Fibroblast of skin of left biceps (primary cell): ENCODE measurements at places on chromosomes 11 and 22.

DNA sequence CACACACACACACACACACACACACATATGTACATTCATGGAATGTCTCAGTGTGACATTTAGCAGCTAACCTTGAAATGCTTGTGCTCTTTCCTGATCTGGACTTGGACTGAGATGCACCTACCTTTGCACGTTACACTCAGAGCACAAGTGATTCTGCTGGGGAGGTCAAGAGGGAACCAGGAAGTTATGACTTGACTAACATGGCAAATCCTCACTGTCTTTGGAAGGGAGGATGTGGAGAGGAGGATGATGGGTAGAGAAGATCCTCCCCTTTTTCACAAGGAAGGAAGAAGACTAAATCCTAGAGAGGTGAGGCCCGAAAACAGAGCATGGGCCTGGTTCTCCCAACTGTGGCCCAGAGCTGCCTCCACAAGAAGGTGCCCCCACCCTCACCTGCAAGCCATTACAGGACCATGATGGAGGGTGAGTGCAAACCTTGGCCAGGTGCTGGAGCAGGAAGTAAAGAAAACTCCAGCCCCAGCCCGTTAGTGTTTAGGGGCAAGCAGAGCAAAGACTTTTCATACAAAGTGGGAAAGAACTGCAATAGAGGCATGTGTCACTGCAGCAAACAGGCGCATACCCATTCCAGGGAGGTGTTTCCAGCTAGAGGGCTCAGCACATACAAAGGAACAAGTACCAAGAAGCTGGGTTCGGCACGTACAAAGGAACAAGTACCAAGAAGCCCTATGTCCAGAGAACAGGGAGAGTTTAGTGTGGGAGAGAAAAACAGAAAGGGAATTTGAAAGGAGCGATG is 26.4 kb downstream of the SCN4B start:
- DNase-seq, result no peak

DNA sequence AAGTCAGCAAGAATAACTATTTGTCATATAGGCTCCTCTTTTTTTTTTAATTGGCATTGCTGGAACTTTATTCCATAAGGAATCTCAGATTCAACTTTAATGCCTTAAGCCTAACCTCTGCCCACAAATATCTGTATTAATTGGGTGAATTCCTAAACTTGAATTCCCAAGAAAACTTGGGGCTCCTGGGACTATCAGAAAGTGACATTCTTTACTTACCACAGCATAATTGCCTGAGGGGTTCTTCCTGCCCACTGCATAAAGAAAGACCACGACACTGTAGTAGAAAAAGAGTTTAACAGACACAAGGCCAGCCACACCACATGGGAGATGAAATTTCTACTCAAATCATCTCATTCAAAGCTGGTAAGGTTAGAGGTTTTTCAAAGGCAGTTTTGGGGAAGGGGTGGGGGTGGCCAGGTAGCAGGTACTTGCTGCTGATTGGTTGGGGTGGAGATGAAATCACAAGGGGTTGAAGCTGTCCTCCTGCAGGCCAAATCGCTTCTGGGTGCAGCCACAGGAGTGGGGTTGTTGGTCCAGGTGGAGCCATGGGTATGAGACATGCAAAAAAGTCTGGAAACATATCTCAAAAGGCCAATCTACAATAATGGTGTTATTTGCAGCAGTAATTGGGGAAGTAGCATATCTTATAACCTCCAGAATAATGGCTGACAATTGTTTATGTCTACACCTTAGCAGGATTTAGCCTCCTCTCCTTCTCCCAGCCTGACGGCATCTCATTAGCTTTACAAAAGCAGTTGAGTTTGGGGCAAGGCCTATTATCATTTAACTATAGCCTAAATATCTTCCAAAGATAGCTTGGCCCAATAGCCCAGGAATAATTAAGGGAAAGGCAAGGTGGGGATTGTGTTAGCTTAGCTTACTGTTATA is 4.8 kb upstream of the NLRP10 start:
- no peak for DNase-seq

DNA sequence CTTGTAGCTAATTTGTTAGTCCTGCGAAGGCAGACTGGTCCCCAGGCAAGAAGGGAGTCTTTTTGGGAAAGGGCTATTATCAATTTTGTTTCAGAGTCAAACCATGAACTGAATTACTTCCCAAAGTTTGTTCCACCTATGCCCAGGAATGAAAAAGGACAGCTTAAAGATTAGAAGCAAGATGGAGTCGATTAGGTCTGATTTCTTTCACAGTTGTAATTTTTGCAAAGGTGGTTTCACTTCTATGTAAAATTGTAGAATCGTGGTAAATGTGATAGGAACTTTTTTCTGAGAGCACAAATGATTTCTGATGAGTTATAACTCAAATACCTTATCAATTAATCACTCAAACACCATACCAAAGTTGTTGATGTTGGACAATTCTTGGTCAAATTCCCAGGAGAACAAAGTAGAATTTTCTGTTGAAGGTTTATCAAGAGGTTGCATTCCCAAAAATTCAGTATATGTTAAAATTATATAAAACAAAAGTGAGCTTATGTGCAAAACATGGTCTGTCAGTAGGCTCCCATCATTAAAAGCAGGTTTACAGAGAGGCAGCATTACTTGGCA is 2.9 kb upstream of the CTSC start:
- DNase-seq, result peak; percentile 43

DNA sequence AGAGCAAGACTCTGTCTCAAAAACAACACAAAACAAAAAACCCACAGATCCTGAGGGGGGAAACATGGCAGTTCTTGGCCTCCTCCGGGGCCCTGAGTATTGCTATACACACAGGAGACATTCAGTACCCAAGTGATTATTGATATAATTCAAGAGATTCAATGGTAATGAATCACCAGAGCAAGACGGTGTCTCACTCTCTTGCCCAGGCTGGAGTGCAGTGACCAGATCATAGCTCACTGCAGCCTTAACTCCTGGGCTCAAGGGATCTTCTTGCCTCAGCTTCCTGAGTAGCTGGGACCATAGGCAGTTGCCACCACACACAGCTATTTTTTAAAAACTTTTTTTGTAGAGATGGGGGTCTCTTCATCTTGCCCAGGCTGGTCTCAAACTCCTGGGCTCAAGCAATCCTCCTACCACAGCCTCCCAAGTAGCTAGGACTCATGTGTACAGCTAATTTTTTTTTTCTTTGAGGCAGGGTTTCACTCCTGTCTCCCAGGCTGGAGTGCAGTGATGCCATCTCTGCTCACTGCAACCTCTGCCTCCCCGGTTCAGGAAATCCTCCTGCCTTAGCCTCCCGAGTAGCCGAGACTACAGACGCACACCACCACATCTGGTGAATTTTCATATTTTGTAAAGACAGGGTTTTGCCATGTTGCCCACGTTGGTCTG is 21.8 kb upstream of the PIK3C2A start:
- DNase-seq, result no peak

DNA sequence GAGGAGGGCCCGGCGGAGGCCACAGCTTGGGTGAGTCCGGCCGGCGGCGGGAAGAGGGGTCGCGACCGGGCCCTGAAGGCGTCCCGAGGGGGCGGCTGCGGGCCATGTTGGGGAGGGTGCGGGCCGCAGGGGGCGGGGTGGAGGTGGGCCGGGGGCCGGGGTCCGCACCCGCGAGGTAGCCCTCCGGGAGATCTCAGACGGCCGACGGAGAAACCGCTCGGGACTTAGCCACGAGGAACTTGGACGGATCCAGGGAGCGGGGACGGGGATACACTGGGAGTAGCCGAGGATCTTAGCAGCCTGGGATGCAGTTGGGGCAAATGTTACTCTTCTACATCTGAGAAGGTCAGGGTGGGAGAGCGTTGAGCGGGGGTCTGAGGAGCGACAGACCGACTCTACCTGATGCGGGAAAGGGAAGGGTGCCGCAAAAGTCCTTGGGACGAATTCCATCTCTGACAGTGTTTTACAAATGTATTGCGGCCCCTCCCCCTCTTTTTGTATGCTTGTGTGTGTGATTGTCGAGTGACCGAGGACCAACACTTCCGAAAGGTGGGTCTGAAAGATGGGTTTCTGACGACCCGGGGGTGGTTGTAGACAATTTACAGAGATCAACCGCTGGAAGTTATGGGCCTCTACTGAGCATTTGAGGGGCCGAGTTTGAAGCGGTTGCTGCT is 658 bp downstream of the STIP1 start:
- no peak for DNase-seq

DNA sequence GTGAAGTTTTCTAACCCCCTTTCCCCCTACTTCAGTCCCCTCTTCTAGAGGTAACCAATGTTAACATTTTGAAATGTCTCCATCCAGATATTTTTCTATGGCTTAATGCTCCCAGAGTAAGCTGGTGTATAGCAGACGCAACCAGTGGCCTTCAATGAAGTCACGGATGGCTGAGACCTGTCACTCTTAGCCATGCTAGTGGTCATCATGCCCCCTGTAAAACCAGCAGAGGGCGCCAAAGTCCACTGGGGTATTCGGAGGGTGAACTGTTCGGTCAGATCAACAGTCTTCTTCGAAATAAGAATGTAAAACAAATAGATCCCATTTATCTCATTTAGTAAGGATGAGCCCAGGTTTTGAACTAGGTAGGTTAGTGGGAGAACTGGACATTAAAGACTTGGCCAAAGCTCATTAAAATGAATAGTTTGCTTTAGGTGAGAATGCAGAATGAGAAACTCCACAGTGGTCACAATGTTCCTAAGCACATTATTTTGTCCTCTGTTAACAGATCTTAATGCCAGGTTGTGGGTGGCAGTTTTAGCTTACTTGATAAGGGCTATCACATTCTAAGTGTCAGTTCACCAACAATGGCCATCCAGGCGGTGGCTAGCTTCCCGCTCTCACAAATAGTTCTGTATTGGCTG is 8.6 kb upstream of the MMP8 start:
- DNase-seq, result no peak

DNA sequence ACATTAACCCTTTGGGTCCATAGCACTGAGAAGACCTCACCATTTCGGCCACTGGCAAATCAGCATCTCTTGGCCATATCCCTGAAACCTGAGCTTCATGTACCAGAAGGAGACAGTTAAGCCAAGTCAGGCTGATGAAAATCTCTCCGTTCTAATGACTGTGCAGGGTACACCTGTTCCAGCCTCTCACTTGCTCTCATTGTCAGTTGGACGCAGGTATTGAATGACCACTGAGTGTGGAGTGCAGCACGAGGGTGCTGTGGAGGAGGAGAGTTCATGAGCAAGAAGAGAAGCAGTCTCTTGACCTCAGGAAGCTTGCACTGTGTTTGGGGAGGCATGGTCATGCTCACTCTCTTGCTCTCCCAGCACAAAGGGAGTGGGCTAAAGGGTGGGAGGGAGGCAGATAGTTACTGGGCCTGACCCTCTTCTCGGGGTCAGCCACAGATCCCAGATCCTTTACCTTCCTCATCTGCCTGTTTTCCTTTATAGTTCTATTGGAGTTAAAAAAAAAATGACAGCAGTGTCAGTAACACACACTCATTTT is 65.2 kb downstream of the ZBTB16 start:
- no peak for DNase-seq

- no peak for DNase-seq
Measured at GRCh38 chr11:90512846-90513245, 290.0 kb upstream of the CHORDC1 start.

DNA sequence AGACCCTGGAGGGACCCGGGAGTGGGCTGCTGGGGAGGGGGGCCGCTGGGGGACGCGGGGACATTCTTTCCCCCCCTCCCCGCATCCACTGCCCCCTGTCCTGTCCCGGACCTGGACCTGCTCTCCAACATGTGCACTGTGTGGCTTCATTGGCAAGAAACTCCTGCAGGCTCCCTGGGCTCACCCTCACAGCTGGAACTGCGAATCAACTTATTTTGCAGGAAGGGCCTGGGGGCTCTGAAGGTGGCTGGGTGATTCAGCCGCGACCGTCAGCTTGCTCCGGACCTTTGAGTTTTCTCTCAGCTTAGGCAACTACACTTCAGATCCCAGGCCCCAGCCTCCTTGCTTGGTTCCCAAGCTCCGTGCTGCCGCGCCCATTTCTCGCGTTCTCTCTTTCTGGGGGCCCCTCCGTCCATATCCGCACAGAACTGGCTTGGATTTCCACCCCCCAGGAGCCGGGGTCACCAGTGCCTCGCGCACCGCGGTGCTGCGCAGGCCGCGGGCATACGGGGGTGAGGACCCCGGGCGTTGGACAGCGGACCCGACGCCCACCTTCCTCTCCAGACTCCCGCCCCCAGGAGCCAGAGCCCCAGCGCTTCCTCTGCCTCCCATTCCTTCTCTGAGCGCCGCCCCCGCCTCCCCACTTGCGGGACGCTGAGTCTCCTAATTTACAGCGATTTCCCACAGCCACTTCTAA is 471 bp upstream of the AHNAK start:
- DNase-seq, result no peak

- no peak for DNase-seq
Measured at GRCh38 chr22:31269892-31270579, 22.3 kb downstream of the PIK3IP1 start.

DNA sequence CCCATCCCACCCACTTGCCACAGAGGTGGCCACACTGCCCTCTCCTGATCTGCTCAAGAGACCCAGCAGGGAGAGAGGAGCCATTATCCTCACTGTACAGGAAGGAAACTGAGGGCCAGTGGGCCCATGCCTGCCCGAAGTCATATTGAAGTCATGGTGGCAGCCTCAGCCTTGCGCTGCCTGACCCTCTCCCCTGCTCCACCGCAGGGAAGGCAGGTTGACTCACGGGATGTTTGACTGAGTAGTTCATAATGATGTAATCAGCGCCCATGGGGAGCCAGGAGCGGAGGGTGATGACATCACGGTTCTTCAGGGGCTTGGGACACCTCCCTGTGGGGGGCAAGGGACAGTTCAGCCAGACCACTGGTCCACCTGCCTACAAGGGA is 6.1 kb upstream of the ARAP1 start:
- no peak for DNase-seq

DNA sequence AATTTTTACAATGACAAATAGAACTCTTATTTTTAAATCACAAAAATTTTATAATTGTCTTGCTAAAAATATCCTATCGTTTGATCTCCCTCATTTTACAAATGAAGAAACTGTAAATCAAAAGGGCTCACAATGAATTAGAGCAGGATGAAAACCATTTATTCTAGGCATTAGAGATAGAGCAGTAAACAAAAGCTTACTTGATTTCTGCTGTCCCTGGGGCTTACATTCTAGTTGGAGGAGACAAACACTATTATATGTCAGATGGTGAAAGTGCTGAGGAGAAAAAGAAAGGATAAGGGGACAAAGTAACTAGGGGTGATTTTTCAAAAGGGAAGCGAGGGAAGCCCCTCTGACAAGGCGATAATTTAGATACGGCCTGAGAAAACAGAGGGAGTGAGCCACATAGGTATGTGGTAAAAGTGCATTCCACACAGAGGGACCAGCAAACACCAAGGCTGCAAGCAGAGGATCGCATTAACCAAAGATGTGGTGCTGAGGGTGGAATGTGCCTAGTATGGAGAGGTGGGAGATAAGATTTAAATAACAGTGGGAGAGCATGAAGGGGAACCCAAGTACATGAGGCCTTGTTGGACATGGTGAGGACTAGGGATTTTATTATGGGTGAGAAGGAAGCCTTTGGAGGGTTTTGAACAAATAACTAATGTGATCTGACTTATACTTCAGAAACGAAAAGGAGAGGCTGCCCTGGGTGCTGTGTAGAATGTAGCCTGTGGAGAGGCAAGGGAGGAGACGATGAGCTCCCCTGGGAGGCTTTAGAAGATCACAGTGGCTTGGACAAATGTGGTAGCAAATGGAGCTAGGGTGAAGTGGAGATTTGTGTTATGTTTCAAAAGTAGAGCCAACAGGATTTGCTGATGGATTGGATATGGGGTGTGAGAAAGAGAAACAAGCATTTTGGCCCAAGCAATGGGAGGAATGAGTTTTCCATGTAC is 62.1 kb downstream of the PDHX start:
- no peak for DNase-seq

GRCh38 chr11:42770444-42771065 is 541.2 kb upstream of the API5 start:
- DNase-seq, result no peak
